SHP77 (cell line): ENCODE measurements at places on chromosomes 4 and X.

- DNase-seq, result no peak
Observed at GRCh38 chrX:16416588-16416987, 233.4 kb upstream of the S100G start.

DNA sequence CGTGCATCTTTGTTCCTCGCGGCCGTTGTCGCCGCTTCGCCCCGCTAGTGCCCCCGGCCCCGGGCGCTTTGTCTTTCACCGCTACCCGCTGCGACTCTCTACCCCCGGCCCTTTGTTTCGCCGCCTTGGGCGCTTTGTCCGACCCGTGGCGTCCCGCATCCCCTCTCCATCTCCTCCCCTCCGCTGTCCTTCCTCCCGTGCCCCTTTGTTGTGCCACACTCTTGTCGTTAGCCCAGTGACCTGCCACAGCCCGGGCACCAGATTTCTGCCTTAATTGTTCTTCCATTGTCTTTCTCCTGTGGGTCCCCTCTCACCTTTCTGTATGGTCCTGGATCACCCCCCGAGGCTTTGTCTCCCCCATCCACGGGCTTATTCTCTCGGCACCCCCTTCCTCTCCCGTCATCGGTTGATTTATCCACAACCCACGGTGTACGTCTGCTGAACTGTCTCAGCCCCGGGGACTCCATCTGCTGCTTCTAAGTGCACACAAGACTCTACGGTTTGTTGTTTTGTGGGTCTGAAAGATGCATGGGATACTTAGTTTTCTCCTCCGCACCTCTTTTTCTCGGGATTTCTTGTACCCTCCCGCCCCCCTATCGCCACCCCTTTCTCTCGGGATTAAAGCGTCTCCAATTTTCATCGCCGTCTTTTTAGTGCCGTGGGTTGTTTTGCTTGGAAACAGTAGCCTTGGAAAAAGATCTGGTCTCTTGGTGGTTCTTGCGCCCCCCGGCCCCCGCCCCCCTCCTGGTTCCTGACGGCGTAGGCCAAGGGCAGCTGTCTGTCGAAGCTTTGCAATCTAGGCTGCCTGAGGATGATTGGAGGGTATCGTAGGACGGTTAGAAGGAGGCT lies 783 bp downstream of the RBPJ start:
- DNase-seq, result no peak

DNA sequence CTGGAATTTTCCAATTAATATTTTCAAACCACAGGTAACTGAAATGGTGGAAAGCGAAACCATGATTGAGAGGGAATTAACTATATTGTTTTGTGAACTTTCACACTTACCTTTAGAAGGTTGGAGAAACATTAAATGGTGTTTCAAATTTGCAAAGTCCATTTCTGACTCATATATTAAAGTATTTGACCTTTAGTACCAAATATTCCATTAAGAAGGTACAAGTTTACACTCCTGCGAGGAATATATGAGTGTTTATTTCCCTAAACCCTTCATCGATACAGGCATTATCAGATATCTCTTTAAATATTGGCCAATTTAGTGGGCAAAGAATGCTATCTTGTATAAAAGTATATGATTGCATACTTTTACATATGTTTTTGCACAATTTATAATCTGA lies 44.1 kb upstream of the NPNT start:
- DNase-seq, result no peak

GRCh38 chrX:151398346-151398745 lies 1.3 kb downstream of the VMA21 start:
- DNase-seq, result no peak

DNA sequence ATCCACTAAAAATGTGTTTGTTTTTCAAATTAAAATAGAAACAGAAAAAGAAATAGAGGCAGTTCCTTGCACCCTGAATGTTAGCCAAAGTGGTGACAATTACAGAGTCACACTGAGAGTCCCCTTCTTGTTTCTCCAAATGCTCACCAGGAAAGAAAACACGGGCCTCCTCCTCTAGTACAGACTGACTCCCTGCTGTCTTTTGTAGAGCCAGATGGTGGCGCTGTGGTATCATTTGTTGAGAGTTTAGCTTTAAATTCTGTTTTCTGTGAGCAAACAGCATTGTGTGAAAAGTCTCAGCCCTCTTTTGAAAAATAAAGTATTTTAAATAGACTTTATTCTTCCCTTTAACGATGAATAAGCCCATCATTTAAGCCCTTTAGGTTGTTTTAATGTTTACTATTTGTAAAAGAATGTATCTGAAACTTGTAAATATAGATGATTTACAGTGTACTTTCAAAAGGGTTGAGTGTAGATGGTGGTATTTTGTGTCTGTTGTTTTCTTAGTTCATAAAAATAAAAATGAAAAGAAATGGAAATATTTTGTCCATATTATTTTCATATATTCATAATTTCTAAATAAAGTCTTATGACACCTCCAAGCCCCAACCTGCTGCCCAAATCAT lies 36.9 kb upstream of the ATOH1 start:
- no peak for DNase-seq
